ENCODE measurements at places on chromosomes 2 and 18.

- DNase-seq = no peak
Measured at GRCh38 chr2:163185160-163185559, 346.6 kb upstream of the KCNH7 start.

DNA sequence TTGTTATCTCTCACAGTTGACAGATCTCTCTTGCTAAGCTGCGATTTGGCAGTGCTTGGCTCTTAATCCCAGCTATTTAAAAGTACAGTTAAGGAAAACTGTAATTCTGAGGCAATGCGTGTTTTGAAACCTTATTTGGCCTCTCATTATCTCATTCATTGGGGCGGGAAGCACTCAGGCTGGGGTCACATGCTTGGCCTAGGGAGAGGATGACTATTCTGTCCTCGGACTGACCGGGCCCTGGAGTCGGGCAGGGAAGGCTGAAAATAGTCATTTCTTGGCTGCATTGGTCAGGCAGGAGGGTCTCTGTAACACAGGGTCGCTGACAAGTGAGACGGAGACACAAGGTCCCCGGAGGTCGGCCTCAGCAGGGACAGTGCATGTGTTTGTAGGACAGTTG lies 20.2 kb upstream of the EMILIN2 start:
- no peak for DNase-seq

DNA sequence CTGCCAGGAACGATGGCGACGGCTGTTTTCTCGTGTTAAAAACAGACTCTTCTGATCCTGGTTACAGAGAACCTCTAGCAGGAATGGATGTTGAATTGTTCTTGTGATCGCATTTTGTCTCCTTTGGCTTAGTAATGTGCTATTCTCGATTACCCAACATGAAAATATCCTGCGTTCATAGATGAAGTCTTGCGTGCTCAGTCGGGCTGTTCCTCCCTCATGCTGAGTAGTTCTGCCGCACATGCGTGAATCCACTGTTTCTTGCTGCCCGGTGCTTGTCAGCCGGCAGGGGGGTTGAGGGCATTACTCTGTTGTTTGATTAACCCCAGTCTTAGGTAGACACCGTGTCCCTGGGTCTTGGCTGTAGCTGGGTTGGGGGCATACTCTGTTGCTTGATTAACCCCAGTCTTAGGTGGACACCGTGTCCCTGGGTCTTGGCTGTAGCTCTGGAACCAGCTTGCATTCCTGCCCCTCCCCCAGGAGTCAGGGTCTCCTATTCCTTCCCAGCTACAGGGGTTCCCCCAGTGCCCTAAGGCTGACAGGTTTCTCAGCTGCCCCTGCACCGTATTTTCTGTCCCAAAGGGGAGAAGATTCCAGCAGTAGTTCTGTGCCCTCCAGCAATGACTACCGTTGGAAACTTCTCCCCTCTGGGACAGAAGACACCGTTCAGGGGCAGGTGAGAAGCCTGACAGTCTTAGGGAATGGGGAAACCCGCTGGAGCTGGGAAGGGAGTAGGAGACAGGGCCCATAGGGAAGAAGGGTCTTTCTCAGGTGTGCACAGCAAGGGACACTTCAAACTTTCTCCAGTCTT lies 22.1 kb upstream of the ASB1 start:
- DNase-seq = no peak

DNA sequence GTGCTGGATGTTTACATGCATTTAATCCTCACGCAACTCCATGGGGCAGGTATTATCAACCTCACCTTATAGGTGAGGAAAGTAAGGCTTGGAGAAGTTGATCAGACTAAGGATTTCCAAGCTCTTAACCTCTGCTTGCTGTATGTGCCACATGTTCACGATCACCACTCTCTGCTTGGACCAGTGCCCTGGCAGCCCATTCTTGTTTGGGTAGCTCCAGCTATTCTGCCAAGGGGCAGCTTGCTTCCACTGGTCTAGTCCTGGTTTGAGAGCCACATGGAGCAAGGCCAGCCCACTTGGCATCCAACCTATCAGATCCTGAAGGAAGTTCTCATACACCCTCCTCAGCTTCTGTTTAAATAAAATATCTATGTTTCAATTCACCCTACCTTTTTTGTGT lies 14.3 kb downstream of the PLB1 start:
- DNase-seq = no peak

GRCh38 chr2:222709191-222709891 lies 37.9 kb downstream of the MOGAT1 start:
- DNase-seq = no peak

GRCh38 chr2:165237056-165237455 lies 2.2 kb upstream of the SCN2A start:
- DNase-seq = no peak

GRCh38 chr18:55522011-55522410 lies 66.0 kb downstream of the TCF4 start:
- DNase-seq = no peak

DNA sequence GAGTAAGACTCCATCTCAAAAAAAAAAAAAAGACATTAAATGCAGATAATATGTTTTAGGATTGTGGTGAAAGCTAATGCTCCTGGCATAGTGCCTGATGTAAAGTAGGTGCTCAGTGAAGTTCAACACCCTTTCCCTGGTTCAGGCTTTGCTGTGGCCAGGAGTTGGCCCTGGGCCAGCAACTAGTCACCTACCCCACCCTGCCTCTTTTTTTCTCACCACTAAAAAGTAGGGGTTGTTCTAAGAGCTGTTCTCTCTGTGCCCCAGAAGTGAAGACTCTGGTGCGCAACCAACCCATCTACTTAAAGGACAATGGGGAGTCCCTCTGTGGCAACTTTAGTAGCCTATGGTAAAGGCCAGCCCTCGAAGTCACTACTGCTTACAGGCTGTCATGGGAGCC lies 75.9 kb downstream of the DNMT3A start:
- DNase-seq = no peak

DNA sequence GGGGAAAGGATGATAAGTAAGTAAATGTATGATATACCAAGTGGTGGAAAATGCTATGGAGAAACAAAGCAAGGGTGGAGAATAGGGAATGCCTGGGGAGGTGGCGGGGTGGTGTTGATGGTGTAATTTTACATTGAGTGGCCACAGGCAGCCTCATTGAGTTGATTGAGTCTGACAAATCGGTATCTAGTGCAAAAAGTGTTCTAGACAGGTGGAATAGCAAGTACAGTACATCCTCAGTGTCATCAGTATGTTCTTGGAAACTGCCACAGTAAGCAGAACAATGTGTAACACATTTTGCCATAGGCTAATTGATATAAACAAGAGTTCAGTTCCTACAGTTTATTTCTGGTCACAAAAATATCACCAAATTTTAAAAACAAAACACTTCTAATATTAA lies 46.4 kb downstream of the UGP2 start:
- no peak for DNase-seq

DNA sequence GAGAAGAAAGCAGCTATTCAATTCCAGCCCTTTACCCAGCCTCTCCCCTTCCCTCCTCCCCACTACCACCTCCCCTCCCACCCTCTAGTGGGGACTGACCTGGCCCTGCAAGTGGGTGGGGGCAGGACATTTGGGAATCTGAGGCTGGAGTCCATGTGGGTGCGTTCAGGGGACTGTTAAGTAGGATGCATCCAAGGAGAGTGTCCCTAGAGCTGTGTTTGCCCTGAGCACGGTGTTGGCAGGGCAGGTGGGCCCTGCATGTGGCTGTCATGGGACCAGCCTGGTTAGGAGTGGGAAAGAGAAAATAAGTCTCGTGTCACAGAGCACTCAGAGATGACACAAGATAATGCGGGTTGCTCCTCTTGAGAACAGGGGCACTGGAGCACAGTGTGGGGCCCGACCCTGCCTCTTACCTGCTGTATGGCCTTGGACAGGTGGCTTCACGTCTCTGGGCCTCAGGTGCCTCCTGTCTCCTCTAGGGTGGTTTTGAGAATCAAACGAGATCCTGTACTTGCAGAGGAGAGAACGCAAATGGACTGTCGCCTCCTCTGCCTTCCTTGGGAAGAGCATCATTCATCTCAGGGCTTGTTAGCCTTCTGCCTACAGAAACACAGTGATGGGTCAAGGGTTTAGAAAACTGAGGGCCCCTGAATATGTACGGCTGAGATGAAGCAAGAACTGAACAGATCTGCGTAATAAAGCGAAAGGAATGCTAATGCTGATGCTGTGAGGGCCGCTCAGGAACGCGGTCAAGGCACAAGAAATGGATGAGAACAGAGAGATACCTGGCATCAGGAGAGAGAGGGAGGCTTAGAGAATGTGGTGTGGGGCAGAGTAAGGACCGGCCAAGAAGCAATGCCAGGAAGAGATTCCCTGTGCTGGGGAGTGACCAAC lies 187.7 kb upstream of the HAAO start:
- DNase-seq = no peak
